ENCODE measurements at places on chromosomes 7 and 10. TPM values are rescaled to one million over a fixed set of nuclear protein-coding genes. Genes with fewer than 3 reads are reported as not detected.

SLC25A40 gene
- 17.4 TPM for total RNA-seq

PNLIPRP3 gene
- total RNA-seq, result not detected

HMX3 gene
- total RNA-seq, result 0.33 TPM

- no peak for DNase-seq
These were observed 33.1 kb upstream of the ZNF518A start for GRCh38 chr10:96096958-96097357.

NME8 gene
- 27.1 TPM for total RNA-seq

DNA sequence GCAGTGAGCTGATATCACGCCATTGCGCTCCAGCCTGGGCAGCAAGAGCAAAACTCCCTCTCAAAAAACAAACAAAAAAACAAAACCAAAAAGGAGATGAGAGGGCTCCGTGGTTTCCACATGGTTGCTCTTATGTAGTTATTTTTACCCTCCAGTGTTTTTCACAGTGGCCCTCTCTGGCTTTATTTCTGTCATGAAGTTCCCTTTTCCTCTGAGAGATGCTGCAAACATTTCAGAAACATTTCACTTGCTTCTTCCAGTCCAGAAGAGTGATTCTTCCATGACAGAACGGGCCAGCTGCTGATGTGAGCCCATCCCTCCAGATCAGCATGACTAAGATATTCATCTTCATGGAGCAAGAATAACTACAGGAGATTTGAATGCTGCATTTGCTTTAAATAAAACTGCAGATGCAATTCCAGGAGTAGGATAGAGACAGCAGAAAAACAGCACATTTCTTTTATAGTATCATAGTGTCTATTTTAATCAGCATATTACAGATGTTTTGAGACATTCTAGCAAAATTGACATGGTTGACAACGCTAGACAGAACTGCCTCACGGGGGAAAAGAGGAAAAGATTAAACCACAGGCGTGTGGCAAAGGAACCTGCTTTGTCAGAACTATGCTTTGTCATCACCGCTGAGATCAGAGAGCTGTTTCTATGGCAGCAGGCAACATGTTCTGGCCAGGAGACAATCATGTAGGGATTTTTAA, 40.3 kb downstream of the NRCAM start:
- DNase-seq, result no peak

CBLL1 gene
- total RNA-seq, result 62.7 TPM

DNA sequence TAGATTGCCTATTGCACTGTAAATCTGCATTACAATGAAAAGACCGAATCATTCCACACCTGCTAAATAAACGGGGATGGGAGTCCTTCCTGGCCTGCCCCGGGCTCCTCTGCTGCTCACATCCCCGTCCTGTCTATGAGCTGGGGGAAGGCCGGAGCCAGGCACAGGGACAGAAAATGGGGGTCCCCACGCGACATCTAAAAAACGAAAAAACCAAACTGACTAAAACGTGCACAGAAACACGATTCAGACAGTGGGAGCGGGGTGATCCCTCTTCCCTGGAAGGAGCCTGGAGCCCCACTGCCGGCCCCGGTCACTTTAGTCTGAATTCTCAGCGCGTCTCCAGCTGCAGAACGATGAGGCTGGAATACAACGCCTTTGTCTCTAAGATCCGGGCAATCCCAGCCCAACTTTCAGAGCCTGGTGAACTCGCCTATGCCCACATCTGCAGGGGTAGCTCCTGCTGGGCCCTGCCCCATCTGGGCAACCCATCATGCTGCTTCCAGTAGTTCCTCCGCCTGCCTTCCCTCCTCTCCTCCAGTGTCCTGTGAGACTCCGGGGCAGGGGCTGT, 78.0 kb downstream of the ADARB2 start:
- no peak for DNase-seq

DNA sequence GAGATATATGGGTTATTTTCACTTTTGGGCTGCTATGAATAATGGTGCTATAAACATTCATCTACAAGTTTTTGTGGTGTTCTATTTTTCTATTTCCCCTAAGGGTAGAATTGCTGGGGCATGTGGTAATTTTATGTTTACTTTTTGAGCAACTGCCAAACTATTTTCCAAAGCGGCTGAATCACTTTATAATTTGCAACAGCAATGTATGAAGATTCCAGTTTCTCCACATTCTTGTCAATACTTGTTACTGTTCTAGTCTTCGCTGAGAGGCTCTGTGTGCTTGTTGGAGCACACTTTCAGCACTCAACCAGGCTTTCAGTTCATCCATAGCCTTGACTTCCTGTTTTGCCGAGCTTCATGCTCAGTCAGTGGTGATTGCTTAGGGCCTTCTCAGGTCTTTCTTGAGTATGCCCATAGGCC, 39.0 kb downstream of the ADK start:
- peak; percentile 66 for DNase-seq

PRSS37 gene
- total RNA-seq, result not detected

DNA sequence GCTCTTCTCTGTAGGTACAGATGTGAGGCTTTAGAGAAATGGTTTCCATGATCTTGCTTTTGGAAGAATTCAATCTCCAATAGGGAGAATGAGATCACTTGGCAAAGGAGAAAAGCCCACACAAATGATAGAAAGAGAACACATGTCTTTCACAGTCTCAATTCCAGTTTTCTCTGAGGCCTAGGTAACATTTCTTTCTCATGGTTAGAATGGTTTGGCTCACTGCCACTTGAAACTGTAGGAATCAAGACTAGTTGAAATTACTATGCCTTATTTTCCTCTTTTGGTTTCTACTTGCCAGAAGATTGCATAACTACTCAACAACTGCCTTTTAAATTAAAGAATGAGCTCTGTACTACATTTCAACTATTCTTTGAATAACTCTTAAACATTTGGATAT, 276.5 kb upstream of the TEX47 start:
- no peak for DNase-seq

DNA sequence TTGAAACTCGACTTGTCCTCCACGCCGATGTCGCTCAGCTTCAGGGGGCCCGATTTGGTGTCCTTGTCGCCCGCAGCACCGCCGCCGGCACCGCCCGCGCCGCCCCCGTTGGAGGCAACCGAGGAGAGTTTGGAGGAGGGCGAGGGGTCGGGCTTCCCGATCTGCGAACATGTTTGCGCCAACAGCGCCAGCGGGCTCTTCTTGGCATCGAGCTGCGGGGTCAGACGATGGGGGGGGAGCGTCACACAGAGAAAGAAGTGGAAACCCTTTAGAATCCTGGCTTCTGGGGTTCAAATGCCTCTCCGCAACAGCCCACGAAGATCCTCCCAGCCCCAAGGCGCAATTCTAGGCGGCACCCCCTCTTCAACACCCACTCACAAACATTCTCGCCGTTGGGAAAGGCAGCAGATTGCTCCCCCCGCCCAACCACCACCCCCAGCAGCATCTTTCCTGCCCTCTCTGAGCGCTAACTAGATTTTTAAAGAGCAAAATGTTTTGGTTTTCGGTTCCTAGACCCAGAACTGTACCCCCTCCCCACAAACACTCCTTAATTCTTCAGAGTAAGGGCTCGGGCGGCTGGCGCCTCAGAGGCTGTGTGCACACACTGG, 1.3 kb downstream of the ZNF503 start:
- DNase-seq, result no peak

CHAT gene
- total RNA-seq, result not detected

DNA sequence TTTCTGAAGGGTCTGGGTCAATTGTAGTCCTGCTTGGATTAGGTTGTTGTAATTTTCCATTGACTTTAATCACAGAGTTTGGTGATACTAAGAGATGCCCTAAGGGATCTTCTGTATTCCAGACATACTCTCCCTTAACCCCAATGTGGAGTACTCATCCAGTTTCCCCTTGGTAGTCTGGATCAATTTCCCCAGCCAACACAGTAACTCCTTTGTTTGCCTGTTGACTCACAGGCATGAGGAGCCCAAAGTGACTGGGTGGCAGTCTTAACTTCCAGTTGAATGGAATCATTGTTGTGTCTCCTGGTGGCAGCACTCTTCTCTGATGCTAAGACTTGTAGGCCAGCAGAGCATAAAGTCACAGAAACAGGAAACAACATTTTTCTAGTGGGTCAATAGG, 41.5 kb upstream of the PIK3CG start:
- DNase-seq, result no peak

GRCh38 chr7:85286446-85286845, 99.6 kb upstream of the SEMA3D start:
- DNase-seq, result no peak

DNA sequence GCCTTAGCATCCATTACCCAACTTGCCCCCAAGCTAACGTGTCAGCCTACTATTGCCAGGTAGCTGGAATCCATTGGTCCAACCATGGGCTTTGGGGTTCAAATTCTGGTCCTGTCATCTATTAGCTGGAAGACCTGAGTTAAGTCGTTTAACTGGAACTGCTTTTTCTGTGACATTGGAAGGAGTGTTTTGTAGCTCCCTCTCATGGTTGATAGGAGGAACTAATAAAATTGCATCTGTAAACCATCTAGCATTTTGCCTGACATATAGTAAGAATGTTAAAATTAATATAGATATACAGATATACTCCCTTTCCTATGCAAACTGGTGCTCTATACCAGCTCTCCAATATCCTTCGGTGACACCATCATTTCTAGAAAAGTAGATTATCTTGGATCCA, 23.8 kb upstream of the SLF2 start:
- DNase-seq, result no peak

DNA sequence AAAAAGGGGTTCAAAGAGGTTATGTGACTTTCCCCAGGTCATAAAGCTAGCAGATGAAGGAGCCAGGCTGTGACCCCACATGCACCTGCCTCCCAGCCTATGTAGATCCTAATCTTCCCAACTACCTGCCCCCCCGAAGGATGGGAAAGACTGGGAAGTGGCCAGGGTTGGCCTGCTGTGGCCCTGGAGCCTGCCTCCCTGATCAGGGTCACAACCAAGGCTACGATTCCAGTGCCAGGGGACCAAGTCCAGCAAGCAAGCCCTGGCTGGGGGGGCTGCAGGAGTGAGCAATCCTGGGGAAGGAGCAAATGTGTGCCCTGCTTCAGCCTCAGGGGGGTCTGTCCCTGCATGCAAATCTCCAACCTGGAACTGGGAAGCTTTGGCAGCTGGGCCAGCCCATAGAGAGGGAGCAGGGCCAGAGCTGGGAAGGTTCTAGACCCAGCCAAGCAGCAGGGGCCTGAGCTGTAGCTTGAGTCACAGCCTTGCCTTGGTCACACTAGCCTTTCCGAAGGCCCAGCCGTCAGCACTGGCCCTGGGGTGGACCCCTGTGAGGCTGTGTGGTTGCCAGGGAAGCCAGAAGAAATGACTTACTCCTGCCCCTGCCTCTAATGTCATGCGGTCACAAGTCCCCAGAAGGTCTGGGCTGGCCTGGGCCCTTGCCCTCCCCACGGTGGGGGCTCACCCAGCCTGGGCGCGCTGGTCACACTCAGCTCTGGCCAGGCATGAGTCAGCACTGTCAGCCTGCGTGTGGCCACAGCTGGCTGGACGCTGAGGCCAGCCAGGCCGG, 96.4 kb upstream of the ZMIZ1 start:
- DNase-seq, result no peak

DNA sequence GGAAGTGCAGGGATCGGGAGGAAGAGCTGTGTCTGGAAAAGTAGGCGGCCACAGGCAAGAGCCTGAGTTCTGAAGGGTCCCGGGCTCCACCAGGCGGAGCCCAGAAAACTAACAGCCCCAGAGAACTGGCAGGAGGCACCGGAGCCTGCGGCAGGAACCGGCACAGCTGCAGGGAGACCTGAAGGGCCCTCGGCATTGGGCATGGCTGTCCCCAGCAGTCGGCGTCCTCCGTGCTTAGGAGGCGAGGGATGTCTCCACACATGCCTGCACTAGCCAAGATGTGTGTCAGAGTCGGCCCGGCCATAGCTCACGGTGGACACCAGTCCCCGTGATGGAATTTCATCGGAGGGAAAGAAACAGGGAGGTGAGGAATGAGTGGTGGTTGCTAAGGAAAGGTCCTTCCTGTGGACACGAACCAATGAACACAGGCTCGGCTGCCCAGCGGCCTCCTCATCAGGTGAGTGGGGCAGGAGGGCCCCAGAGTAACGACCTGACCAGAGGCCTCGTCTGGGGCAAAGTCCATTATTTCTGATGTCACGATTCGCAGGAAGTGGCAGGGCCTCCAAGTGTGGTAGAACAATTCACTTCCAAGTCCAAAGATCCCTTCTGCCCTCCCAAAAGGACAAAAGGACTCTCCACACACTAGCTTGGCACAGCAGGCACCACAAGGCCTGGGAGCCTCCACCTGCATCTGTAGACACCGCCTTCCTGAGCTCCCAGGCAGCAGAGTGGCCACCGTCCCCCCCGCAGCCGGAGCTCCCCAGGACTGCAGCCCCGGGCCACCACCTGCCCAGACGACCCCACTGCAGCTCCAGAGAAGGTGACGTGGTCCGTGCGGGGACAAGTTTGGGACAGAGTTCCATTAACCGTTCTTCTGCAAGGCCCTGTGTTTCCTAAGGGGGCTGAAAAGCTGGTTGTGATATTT, 444.2 kb downstream of the PTPRN2 start:
- no peak for DNase-seq

ZNF467 gene
- total RNA-seq, result 3.7 TPM

DNA sequence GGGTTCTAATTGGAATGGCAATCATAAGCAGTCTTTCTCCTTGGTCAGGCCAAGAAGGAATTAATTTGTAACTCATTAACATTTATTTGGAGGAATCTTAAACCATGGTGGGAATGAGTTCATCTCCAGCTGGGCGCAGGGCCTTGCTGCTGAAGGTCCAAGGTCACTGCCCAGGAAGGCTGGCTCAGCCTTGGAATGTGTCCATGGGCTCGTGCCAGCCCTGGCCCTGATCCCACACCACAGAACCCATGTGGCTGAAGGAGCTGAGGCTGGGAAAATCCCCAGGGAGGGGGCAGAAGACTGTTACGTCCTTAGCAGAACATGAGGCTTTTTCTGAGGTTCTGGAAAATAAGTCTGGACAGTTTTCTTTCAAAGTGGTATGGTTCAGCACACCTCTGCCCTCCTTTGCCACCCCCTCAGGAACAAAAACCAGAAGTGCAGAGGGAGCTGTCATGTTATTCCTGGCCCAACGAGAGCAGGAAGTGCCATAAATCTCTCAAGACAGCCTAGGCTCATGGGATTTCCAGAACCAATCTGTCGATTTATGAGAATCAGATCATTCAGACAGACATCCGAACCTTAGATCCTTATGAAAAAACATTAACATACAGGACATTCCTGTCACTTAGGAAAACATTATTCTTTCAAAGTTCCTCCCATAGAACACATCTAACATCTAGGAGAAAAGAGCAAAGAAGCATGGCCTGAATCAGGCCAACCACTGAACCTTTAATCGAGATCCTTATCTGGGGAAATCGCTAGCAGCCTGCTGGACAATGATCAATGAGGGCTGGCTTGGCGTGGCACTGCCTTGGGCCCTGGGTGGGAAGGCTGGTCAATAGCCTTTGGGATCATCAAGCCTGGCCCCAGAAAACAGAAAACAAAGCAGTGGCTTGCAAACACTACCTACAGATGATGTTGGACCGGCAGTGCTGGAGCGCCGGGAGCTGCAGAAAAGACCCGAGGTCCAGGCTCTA, 134.3 kb downstream of the TAX1BP1 start:
- DNase-seq, result no peak

- DNase-seq, result no peak
These were observed 10.7 kb downstream of the NODAL start for GRCh38 chr10:70430493-70431445.

GRCh38 chr10:110507346-110507745, 9.6 kb downstream of the DUSP5 start:
- no peak for DNase-seq

- no peak for DNase-seq
These were observed 251.7 kb downstream of the SNX10 start for GRCh38 chr7:26543340-26543739.
